Tongue (tissue), 3 donors: ENCODE measurements at places on chromosomes 7 and 10. TPM values are rescaled to one million over a fixed set of nuclear protein-coding genes. Genes with fewer than 3 reads are reported as not detected.

FAM25A gene
- total RNA-seq = 25.8 TPM

SEMA3C gene
- total RNA-seq = 212 TPM

CDHR3 gene
- 4.1 TPM for total RNA-seq

PEX1 gene
- 36.7 TPM for total RNA-seq

PTPRN2 gene
- 3.1 TPM for total RNA-seq

ABCB1 gene
- 2.4 TPM for total RNA-seq

TAC1 gene
- 0.82 TPM for total RNA-seq

WEE2 gene
- total RNA-seq = not detected

- DNase-seq = no peak
Measured at GRCh38 chr7:88041583-88041982, 107.5 kb downstream of the ADAM22 start.

- no peak for DNase-seq
Measured at GRCh38 chr7:17507717-17508116, 209.3 kb downstream of the AHR start.

- DNase-seq = no peak
Measured at GRCh38 chr10:78781251-78781913, 287.4 kb upstream of the ZMIZ1 start.

DNA sequence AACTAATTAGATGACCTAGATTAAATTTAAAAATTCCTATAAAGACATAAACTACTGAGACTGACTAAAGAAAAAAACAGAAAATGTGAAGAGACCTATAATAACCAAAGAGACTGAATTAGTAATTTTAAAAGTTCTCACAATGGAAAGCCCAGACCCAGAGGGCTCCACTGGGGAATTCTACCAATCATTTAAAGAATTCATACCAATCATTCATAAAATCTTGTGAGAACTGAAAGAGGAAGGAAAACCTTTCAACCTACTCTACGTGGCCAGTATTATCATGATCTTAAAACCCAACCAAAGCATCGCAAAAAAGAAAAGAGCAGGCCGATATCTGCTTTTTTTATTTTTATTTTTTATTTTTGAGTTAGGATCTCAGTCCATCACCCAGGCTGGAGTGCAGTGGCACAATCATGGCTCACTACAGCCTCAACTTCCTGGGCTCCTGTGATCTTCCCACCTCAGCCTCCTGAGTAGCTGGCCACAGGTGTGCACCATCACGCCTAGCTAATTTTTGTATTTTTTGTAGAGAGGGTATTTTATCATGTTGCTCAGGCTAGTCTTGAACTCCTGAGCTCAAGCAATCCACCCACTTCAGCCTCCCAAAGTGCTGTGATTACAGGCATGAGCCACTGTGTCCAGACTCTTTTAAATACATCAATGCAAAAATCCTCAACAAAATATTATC lies 48.6 kb downstream of the DGKI start:
- DNase-seq = no peak

DNA sequence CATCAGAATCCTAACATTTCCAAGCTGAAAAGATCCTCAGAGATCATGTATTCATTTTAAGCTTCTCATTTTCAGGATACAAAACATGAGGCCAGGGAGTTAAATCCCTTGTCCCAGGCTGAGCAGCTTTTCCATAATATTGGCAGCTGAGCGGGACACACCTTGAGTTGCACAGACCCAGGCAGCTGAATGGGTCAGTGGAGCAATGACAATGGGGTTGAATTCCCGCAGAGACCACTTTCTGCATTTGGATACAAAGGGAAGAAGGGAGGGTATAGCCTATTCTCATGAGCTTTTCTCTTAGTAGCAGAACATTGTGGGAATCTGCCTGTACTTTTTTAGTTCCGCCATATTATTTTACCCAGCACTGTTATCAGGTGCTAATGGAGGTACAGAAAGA lies 49.5 kb downstream of the PRR15 start:
- no peak for DNase-seq

GRCh38 chr10:99908512-99908911 lies 101.2 kb downstream of the DNMBP start:
- DNase-seq = no peak

- no peak for DNase-seq
Measured at GRCh38 chr10:69037489-69037888, 48.9 kb downstream of the KIFBP start.

GRCh38 chr10:100808876-100809275 lies 63.5 kb downstream of the PAX2 start:
- no peak for DNase-seq

- DNase-seq = no peak
Measured at GRCh38 chr10:122060250-122060649, 71.3 kb downstream of the TACC2 start.

- DNase-seq = peak; percentile 44
Measured at GRCh38 chr7:22387583-22387982, 30.6 kb upstream of the RAPGEF5 start.

DNA sequence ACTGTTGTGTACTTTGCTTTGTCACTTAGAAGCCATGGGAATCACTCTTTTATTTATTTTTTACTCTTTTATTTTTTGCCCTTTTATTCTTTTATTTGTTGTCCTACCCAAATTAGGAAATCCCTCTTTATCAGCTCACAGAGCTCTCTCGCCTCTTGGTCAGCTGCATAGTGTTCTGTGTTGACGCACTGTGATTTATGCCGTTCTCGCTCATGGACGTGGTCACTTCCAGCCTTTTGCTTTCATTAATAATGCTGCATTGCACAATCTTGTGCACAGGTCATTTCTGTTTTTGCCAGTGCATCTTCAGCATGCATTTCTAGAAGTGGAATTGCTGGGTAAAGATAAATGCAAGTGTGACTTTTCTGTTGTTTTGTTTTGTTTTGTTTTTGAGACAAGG lies 42.3 kb downstream of the FBH1 start:
- DNase-seq = no peak
